Glutamatergic neuron (in vitro differentiated cells): ENCODE measurements at places on chromosomes 4 and X. TPM values are rescaled to one million over a fixed set of nuclear protein-coding genes. Genes with fewer than 3 reads are reported as not detected.

The OTC gene
- total RNA-seq = not detected

The AFP gene
- total RNA-seq = not detected

The TRO gene
- 236 TPM for total RNA-seq

The SGCB gene
- total RNA-seq = 169 TPM

The MTMR8 gene
- 2.2 TPM for total RNA-seq
